ENCODE measurements at places on chromosomes 4 and X.

- DNase-seq = no peak
Observed at GRCh38 chr4:85701861-85702321, 226.9 kb downstream of the ARHGAP24 start.

DNA sequence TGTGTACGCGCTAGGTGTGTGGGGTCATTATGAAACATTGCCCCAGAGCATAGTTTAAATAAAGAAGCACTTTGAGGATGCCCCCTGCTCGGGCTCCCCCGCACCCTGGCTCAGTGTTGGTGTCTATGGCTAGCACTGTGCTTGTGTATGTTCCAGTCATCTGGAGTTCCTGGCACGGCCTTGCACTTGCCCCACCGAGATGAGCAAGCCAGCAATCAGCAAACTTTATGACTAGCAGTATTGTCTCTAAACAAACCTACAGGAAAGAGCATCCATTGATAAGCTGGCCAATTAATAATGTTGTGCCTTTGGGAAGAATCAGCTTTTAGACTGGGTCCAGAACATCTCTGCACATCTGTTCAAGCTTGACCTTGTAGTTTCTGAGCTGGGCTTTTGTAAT, 707 bp upstream of the SHROOM4 start:
- no peak for DNase-seq

DNA sequence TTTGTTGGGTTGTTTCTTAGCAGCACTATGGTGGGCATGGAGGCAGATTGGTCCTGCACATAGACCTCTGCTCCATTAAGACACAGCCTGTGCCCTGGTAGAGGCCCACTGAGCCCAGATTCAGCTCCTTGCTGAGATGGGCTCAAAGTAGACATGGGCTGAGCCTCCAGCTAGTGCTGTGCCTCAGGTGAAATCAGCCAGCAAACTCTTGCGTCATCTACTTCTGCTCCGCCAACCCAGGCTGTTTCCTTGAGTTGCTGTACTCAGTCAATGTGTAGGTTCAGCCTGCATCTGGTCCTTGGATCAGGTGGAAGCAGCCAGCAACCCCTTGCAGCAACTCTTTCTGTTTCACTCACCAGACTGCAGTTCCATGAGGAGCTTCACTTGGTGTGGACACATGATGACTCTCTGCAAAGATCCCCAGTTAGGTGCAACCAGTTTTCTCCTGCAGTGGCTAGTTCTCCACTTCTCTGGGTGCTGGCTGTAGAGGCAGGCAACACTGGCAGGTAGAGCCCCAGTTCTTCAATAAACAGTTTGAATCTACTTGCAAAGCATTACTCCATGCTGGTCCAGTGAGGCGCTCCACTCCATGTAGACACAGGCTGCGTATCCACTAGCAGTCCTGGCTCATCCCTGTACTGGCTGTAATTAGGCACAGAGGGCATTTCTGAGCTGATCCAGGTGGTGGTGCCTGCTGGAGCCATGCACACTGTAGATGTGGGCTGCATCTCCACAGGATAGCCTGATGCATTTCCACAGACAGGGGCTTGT, 199.0 kb upstream of the MAMLD1 start:
- no peak for DNase-seq

DNA sequence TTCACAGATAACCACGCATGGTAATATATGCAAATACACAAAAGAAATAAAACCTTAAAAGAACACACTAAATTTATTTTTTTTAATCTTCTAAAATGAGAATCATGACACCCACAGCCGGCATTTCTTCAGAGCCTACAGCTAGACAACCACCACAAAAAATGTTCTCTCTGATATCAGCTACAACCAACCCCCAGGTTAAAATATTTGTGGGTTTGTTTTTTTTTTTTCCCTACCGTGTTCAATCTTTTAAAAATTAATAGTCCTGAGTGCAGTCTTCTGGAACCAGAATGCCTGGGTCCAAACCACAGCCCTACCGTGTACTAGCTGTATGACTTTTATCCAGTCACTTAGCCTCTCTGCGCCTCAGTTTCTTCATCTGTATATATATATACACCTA, 36.0 kb downstream of the MAML3 start:
- DNase-seq = no peak

DNA sequence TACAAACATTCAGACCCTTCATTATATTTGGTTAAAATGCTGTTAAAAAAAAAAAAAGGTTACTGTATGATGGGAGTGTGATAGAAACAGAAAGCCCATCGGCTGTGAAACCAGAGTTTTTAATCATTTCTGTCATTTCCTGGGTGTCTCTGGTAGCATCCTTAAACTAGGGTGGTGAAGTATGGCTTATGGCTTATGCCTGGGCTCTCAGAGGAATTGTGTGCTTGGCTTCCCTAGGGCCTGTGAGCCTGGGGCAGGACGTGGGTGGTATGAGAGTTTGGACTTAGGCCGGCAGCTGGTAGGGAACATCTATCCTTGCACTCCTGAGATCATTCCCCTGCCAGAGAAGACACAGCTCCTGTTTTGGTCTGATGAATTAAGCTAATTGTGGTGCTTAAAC, 52.2 kb downstream of the DCUN1D4 start:
- no peak for DNase-seq

GRCh38 chr4:121073004-121073435, 685 bp upstream of the NDNF start:
- no peak for DNase-seq

DNA sequence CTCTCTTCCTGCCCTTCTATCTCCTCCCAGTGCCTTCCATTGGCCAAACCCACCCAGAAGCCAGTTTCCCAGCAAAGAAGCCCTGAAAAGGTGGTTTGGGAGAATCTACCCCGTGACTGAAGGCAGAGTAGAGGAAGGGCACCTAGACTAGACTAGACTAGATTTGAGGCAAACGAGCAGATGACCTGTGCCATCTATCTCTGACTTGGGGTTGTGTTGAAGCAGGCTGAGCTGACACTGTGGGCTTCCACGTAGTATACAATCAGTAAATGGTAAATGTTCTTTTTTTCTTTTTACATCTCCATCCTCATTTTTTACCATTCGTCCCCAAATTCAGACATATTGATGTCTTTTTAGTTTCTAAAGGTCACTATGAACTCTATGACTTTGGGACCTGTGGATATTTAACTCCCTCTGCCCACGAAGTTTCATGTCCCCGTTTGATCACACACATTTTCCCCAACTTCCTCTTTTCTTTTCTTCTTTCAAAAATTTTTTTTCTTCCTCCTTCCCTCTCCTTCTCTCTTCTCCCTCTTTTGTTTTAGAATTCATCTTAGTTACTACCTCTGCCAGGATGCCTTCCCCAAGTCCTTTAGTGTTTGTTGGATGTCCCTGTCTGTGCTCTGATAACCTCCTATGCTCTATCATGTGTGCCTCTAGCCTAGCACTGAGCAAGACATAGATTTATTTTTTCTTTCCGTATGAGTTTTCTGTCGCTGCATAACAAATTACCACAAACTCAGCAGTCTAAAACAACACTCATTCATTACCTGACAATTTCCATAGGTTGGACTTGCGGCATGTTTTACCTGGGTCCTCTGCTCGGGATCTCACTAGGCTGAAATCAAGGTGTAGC, 6.2 kb upstream of the AFF1 start:
- no peak for DNase-seq

- no peak for DNase-seq
Observed at GRCh38 chr4:15413010-15413622, 14.7 kb upstream of the C1QTNF7 start.

DNA sequence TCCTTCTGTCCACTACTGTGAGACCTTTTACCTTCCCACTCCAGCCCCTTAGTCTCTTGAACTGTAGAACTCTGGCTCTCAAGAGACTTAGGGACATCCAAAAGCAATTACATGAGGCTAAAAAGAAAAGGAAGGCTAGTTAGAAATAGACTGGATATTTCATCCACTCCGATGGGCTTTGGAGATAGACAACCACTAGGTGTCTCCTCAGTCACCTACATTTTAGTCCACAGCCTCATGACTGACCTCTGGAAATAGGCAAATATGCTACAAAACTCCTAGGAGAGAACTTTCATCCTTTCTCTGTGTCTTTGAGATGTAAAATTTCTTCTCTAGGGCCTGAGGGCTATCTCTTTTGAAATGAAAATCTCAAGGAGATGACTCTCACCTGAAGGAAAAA, 45.1 kb upstream of the LAMP2 start:
- DNase-seq = no peak

GRCh38 chrX:23742174-23742696, 841 bp downstream of the ACOT9 start:
- DNase-seq = peak; percentile 24

- DNase-seq = no peak
Observed at GRCh38 chr4:152590179-152591031, 54.5 kb upstream of the FBXW7 start.

- no peak for DNase-seq
Observed at GRCh38 chr4:182492423-182492822, 249.2 kb downstream of the TENM3 start.

DNA sequence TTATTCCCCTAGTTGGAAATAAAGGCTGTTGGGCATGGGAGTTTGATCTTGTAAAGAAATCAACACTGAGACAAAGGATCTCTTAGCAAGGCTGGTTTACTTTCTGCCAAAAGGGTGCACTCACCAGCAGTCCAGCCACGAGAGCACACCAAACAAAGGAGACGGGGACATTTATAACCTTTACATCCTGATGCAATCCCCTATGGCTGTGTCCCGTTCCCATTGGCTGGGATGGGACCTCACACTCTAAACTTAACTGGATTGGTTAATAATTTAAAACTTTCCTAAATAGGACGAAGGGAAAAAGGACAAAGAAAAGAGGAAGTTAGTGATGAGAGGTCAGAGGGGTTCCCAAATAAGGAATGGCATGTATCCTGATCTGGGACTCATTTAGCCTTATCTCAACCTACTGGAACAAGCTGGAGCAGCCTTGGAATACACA, 17.9 kb downstream of the METAP1 start:
- DNase-seq = no peak

- no peak for DNase-seq
Observed at GRCh38 chr4:143202824-143203223, 18.1 kb downstream of the USP38 start.

GRCh38 chrX:68432648-68433047, 647 bp downstream of the OPHN1 start:
- no peak for DNase-seq

DNA sequence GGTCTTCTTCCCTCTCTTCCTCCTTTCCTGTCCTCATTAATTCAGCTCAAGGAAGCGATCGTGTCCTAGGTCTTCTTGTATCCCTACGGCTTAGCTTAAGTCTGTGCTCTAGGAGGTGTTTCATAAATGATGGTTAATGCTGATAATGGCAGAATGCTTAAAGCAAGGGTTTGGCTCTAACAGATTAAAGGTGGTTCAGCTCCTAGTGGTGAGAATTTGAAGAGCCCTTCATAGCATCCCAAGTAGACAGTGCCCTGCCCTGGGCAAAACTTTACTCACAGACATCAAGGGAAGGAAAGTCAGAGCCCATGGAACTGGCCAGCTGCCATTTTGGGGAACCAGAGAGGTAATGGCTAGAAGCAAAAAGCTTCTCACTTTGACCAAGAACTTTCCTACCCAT, 47.0 kb upstream of the PGRMC1 start:
- no peak for DNase-seq

DNA sequence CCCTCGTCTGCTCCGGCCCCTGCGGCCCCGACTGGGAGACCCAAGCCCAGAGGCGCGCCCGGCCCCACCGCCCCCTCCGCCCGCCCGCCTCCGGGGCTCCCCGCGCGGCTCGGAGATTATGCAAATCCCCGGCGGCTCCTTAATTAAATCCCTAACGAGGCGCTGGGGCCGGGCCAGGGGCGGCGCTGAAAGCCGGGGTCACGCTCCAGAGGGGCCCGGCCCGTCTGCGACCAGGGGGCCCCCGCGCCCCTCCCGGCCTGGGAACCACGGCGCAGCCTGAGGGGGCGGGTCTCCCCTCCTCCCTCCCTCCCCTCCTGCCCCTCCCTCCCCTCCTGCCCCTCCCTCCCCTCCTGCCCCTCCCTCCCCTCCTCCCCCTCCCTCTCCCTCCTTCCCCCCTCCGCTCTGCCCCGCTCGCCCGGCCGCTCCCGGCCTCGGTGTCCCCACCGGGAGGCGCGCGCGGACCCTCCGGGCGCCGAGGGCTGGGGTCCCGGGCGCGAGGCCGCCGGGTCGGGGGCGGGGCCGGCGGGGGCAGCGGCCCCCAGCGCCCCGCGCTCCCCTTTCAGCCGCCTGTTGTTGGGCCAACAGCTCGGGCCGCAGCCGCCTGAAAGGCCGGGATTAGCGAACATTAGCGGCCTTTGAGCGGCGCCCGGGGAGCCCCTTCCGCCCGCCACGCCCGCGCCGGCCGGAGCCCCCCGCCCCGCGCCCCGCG, 25.9 kb upstream of the FGFR3 start:
- DNase-seq = no peak

DNA sequence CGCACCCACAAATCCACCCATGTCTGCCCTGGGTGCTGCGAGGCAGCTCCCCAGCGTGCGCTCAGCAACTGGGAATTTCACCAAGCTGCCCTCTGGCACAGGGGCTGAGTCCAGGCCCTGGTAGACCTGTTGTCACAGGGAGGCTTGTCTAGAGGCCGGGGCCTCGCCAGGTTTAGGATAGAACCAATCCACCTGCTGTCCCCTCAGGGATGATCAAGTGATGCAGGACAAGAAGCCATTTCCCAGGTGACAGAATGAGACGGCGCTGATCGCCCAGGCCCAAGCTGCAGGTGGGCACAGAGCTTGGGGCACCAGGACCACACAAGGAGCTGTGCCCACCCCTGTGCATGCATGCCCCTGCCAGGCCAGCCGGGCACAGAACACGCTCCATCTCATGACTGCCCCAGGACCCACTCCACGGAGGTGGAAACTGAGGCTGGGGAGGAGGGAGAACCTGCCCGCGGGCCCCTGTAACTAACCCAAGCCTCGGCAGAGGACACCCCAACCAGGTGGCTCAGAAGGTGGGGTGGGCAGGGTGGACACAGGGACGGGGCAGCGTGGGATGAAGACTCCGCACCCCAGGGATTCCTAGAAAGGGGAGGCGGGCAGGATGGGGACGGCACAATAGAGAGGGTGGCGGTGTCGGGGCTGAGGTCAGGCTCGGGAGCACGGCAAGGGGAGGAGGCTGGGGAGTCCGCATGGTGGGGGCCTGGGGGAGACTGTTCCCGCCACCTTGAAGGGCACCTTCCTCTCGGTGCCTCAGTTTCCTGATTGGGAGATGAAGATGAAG, 78.0 kb downstream of the ZFYVE28 start:
- no peak for DNase-seq

DNA sequence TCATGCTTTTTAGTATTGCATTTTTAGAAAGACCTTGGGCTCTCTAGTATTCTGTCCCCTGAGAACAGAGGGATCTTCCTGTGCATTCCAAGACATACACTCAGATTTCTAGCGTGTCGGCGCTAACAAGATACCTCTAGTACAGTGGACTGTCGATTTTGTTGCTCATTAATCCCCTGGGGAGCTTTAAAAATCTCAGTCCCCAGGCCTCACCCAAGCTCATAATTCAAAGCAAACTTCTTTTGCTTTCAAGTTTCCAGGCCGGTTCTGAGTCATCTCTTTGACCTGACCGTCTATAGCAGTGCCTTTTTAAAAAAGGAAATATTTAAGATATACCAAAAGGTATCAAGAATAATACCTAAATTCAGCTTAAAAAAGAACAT, 137.0 kb downstream of the AMMECR1 start:
- DNase-seq = no peak

- no peak for DNase-seq
Observed at GRCh38 chr4:125582302-125582701, 267.5 kb downstream of the FAT4 start.

- no peak for DNase-seq
Observed at GRCh38 chr4:82677327-82677726, 115.5 kb upstream of the TMEM150C start.

- peak; percentile 95 for DNase-seq
Observed at GRCh38 chrX:134807039-134807729, 148.9 kb upstream of the PLAC1 start.

- no peak for DNase-seq
Observed at GRCh38 chr4:88295656-88296055, 11.3 kb upstream of the PPM1K start.
